ENCODE measurements at places on chromosomes 6 and 20.

- peak; percentile 72 for DNase-seq
These were observed 48.1 kb downstream of the HLA-DPB1 start for GRCh38 chr6:33123732-33124524.

DNA sequence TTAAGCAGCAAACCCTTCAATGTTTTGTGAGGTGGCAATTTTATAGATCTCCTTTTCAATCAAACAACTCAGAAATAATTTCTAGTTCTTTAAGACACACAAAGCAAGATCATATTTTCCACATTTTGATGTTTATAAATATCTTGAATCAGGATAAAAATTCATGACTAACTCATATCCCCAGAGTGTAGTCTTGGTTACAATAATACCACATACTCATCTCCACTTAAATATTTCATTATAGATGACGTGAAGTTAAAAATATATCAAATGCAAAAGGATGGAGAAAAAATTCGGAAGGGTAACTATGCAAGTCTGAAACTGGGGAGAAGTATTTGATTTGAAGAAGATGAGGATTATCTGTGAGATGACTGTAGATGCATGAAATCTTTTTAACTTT, 59.8 kb upstream of the HIVEP1 start:
- no peak for DNase-seq

DNA sequence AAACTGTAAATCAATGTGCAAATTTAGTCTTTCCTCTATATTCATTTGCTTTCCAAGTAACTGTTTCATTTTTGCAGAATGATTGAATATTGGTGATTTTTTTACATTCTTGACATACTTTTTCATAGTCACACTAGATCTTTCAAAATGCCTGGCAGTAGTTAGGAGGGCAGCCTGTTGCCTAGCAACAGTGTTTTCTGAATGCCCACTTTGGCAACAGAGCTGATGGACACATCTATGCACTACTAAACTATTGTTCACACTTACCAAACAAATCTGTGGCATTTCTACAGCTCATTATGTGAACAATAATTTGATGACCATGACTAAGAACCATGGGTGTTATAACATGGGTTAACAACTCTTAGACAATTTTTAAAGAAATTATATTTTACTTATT, 438.0 kb upstream of the IMPG1 start:
- DNase-seq = no peak

- no peak for DNase-seq
These were observed 4.5 kb upstream of the LAMA5 start for GRCh38 chr20:62371588-62372041.

- no peak for DNase-seq
These were observed 30.2 kb downstream of the ZNF322 start for GRCh38 chr6:26629359-26629758.

DNA sequence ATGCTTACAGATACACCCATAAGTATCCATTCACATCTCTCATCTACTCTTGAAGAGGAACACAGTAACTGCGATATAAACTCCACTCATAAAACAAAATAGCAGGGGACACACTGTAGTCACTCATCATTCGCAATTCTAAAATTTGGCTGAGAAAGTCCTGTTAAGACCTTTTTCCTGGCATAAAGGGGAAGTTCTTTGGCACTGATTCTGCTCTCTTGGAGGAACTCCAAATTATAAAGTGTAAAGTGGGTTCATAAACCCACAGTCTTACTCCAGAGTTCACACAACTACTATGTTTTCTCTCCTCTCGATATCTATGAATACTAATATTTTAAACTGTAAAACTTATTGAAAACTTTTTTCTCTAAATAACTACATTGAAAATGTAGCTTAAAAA, 80.6 kb downstream of the ADGB start:
- DNase-seq = no peak

Measured in NCI-H1048 (cell line).